ENCODE measurements at places on chromosomes 12 and 14. TPM values are rescaled to one million over a fixed set of nuclear protein-coding genes. Genes with fewer than 3 reads are reported as not detected.
A peak's percentile ranks its signal among the peaks of the same experiment; 100 is the strongest.

The CTSG gene
- total RNA-seq: 0.55 TPM

The SIX6 gene
- not detected for total RNA-seq

The IGF1 gene
- 37.3 TPM for total RNA-seq

The FGD4 gene
- total RNA-seq: 21.6 TPM

The KRT85 gene
- total RNA-seq: not detected

The CIDEB gene
- total RNA-seq: 216 TPM

The ST8SIA1 gene
- not detected for total RNA-seq

The ARHGAP9 gene
- 4.3 TPM for total RNA-seq

The ACACB gene
- total RNA-seq: 232 TPM

The APOF gene
- total RNA-seq: 188 TPM

The CEP128 gene
- total RNA-seq: 1.7 TPM

The NEUROD4 gene
- not detected for total RNA-seq

The KRT6B gene
- total RNA-seq: not detected

The TPH2 gene
- total RNA-seq: not detected

The CCDC197 gene
- total RNA-seq: not detected

GRCh38 chr14:91405241-91405721 is 12.3 kb downstream of the CCDC88C start:
- no peak for DNase-seq

GRCh38 chr12:24751181-24751580 is 197.7 kb downstream of the BCAT1 start:
- no peak for DNase-seq

- no peak for DNase-seq
These were observed 285.0 kb upstream of the RGS6 start for GRCh38 chr14:71647086-71647784.

- DNase-seq: no peak
These were observed 159.3 kb downstream of the DYRK2 start for GRCh38 chr12:67807814-67808213.

DNA sequence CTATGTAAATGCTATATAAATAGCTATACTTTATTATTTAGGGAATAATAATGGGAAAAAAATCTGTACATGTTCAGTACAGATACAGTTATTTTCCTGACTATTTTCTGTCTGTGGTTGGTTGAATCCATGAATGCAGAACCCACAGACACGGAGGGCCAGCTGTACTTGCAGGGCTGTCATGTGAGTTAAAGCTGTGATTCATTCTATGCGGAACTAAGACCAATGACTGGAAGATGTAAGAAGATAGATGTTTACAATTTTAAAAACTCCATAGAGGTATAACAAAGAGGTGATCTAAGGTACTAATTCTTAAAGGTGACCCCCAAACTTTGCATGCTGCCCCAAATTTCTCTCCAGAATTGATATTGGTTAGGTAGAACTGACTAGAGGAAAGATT is 14.6 kb downstream of the PCNX4 start:
- DNase-seq: no peak

DNA sequence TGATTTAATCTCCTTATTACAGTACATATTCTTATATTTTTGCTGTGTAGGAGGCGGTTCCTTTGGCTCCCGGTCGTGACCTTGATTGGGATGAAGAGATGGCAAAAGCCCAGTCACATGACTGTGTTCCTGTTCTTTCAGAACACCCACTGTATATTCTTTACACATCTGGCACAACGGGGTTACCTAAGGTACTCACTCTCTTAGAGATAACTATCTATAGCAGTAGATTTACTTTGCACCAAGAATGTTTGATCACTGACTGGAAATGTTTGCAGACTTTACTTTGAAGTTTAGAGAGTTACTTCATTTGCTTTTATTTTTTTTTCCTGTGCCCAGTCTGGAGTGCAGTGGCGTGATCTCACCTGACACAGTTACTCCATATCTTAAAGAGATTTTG is 65.2 kb downstream of the ACSS3 start:
- no peak for DNase-seq

DNA sequence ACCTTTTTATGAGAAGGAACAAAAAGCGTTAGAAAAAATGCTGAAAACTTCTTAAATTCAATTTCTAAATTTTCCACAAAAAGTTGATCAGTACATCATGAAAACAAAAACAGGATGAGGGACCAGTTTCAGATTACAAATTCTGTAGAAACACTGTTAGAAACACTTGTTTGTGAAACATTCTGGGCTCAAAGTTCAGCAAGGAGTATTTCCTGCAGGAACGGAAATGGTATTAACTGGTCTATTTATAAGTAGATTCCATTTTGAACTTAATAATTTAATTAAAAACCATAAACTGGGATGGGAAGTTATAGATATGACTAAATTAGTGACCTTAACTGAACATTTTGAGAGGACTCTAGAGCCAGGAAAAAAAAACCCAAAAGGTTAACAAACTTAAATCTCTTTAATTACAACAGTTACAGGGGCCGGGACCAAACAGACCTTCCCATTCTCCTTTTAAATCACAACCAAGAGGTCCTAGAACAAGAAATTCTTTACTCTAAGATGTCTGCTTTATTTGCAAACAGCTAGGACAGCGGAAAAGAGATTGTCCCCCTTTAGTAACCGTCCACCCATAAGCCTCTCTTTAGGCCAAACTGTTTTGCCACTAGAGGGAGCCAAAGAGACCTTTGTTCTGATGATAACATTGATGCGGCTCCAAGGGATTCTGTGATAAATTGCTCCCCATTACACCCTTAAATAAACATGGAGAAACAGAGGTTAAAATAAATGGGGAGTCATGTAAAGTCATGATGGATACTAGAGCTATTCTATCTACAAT is 69.0 kb upstream of the RERGL start:
- no peak for DNase-seq

DNA sequence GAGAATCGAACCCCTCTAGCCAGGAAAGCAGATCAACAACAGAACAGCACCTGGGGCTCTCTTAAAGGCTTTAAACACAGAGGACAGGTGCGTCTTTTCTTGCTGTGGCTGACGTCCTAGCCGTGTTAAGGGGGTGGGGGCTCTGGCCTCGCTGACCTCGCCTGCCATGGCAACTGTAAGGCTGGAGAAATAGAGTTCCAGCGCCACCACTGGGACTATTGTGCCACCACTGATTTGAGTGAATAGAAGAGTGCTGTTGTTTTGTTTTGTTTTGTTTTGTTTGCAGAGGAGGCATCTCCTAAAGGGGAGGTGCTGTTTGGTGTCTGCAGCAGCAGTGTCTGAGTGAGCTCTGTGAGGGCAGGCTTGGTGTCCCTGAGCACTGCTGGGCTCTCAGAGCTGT is 34.2 kb upstream of the PRMT8 start:
- DNase-seq: no peak

GRCh38 chr12:94267537-94267872 is 119.1 kb downstream of the PLXNC1 start:
- DNase-seq: no peak

DNA sequence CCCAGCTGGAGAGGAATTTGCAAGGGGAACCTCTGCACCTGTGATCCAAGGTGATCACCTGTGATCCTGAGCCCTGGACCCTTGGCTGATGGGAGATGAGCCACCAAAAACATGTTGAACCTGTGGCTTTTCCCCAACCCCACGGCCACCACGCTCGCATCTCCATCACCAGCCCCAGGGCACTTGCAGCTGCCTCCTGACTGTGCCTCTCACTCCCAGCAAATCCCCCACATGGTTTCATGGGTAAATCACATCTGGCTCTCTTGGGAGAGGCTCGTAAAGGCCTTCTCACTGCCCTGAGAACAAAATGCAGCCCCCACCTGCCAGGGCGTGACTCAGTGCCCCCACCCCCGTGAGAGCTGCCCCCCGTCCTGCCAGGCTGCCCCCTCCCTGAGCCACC is 76.0 kb downstream of the RFLNA start:
- DNase-seq: no peak

GRCh38 chr14:69663300-69663643 is 51.9 kb downstream of the SUSD6 start:
- DNase-seq: no peak

- no peak for DNase-seq
These were observed 1052.1 kb downstream of the TMEM121 start for GRCh38 chr14:106578481-106578880.

GRCh38 chr14:80996049-80996901 is 40.9 kb downstream of the TSHR start:
- peak; percentile 48 for DNase-seq

DNA sequence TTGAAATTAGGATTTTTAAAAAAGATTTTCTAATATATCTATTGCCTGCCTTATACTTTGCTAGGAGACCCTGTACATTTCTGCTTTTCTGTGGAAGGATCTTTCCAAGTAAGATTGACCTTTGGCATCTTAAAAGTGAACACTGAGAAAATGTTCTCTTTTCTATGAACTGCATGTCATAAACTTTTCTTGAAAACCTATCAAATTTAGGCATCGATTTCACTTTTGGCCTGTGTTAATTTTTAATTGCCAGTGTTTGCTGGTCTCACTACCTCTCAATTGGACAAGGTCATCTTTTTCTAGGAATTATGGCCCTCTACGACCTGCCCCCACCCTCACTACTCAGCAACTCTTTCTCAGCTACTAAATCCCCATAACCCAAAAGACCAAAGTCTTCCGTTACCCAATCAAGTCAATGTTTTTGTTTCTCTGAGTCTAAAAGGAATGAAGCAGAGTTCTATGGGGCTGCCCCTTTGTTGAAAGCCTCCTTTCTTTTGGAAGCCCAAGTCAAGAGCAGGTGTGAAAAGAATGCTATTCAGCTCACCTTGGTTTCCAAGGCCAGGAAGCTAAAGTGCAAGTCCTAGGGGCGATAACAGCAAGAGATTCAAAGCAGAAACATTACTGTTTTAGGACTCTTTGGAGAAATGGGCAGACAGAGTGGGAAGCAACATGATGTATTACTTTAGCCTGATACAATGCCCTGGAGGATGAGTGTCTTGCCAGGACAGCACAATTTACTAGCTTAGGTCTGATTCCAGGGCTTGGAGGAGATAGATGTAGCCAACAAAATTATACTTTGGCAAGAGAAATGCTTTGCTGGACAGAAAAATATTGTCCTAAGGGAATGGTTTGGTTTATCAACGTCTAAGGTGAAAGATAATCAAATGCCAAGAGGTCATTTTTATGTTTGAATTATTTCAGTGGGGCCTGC is 55.0 kb downstream of the IGF1 start:
- DNase-seq: peak; percentile 65

DNA sequence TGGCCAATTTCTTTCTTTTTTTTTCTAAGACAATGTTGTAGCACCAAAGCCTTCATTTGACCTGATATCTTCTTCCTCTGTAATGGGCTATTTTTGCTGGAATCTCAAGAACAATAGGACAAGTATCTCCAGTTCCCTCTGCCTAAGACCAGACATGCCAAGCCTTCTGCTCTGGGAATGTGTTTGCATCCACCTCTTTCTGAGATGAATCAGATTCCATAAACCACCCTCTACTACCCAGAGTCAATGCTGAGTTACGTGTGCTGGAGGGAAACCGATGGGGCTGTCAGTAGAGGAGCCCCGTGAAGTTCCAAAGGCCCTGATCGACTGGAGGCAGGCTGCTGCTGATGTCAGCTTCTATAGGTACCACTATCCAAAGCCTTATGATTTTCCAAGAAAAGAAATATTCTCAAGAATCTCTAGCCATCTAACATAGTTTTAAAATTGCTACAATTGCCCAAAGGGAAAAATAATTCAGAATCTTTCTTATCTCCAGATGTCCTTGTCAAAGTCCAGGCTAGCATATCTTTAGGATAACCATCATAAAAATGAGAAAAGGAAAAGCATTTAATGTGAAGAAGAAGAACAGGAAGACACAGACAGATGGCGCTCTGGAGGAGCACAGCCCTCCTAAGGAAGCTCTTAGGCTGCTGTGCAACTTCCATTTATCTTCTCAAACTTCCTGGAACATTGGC is 101.9 kb downstream of the SLC8A3 start:
- no peak for DNase-seq

DNA sequence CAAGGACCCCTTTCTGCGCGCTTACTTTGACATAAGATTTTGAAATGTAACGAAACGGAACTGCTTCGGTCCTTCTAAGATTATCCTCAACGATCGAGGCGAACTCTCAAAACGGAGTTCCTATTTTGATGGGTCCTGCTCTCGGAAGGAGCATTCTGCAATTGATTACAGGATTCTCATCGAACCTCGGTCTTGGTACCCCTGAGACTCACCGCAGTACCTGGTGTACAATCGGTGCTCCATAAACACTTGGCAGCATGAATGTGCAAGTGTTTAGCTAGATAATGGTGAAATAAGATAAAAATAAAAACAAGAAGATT is 530 bp upstream of the NEMF start:
- DNase-seq: no peak

- no peak for DNase-seq
These were observed 5.9 kb upstream of the NFYB start for GRCh38 chr12:104143918-104144317.

DNA sequence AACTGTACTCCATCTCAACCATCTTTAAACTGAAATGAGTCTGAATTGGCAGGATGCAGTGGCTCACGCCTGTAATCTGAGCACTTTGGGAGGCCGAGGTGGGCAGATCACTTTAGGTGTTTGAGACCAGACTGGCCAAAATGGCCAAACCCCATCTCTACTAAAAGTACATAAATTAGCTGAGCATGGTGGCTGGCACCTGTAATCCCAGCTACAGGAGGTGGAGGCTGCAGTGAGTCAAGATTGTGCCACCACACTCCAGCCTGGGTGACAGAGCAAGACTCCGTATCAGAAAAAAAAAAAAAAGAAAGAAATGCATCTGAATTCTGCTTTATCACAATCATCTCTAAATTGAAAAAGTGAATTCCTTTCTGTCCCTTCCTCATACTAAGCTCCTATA is 110.3 kb downstream of the NELL2 start:
- no peak for DNase-seq

GRCh38 chr12:89960011-89960507 is 251.4 kb upstream of the ATP2B1 start:
- no peak for DNase-seq

DNA sequence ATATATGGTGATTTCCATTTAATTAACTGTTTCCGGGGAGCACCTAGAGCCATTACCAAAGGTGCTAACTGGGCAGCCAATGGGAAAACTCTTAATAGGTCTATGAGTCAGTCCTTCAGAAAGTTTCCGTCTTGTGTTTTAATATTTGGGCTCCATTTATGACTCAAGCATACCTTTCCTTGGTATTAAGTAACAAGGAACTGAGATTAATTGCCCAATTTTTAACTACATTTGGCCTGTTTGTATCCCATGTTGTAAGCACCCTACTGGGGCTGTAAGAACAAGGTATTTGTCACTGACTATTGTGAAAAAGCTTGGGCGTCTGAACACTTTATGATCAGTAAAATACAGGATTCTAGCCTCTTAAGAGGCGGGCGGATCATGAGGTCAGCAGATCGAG is 62.8 kb upstream of the FOXN3 start:
- no peak for DNase-seq

GRCh38 chr12:130818635-130819576 is 20.1 kb downstream of the STX2 start:
- DNase-seq: no peak

- DNase-seq: no peak
These were observed 12.2 kb upstream of the TUBA1A start for GRCh38 chr12:49200919-49201594.

GRCh38 chr12:55019784-55020183 is at the start of gene NEUROD4:
Gene NEUROD4 (plus strand): TSS chr12:55019974. CDS start chr12:55026440, 6,466 bp downstream.
- no peak for DNase-seq

DNA sequence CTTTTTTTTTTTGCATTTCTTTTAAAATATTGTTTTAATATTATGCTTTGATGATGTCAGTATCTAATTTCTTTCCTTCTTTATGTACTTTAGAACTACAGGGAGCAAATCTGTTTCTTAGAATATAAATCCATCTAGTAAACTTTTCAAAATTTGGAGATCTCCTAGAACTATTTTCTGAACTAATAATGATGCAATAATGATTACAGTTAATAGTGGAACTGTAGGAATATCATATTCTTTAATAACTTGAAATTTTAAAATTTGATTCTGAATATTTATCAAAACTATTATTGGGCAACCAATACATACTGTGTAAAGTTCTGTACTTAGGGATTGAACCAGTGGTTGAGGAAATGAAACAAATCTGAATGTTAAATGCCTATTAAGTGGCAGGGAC is 23.1 kb upstream of the PMCH start:
- no peak for DNase-seq

Data from left lobe of liver (tissue), 2 donors.